ENCODE measurements at places on chromosomes 12 and 14. TPM values are rescaled to one million over a fixed set of nuclear protein-coding genes. Genes with fewer than 3 reads are reported as not detected.

Gene CLEC2D
- total RNA-seq = 2.2 TPM

Gene USP30
- total RNA-seq = 7.0 TPM

Gene JDP2
- total RNA-seq = 22.4 TPM

Gene RNF212B
- total RNA-seq = not detected

Gene RIMBP2
- total RNA-seq = not detected

Gene TUNAR
- not detected for total RNA-seq

Gene INHBC
- under 0.01 TPM for total RNA-seq

Gene OR6C68
- total RNA-seq = not detected

Gene CLECL1
- total RNA-seq = not detected

Gene NUBPL
- total RNA-seq = 11.4 TPM

Gene IL26
- not detected for total RNA-seq

Gene TTC7B
- total RNA-seq = 22.7 TPM

Gene REP15
- 6.3 TPM for total RNA-seq

Gene DNAH10
- total RNA-seq = 2.7 TPM

Gene KCNA1
- 1.8 TPM for total RNA-seq

Gene GOLT1B
- 51.0 TPM for total RNA-seq

Gene CCDC38
- total RNA-seq = not detected

Gene TAS2R42
- total RNA-seq = not detected

Gene BMAL2
- 38.7 TPM for total RNA-seq

Gene DNAI7
- not detected for total RNA-seq

All from subcutaneous preadipocyte (primary cell).